ENCODE measurements at places on chromosomes 3 and 15.
A peak's percentile ranks its signal among the peaks of the same experiment; 100 is the strongest.

DNA sequence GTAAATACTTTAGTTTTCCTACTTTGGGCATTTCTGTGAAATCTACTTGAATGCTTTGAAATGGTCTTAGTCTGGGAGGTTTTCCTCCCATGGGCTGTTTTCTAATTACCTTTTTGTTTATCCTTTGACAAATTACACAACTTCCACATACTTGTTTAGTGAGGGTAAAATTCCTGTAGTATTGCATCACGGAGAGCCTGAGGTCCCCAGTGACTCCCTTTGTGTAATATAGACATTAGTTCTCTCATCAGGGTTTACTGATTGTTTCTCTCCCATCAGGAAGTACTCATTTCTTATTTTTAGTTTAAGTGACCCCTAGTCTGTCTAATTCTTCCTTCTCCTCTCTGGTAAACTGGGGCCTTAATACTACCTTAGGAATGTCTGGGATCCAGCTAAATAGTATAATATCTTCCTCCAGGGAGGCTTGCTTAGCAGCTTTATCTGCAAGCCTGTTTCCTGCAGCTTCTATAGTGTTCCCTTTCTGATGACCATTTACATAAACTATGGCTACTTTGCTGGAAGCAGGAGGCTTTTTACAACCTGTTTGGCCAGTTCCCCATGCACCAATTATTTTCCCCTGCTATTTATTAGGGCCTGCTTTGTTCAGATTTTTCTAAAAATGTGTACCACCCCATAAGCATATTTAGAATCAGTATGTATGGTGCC, 87.2 kb upstream of the XCR1 start:
- no peak for DNase-seq

GRCh38 chr3:46585799-46586693, 19.9 kb upstream of the LRRC2 start:
- no peak for DNase-seq

DNA sequence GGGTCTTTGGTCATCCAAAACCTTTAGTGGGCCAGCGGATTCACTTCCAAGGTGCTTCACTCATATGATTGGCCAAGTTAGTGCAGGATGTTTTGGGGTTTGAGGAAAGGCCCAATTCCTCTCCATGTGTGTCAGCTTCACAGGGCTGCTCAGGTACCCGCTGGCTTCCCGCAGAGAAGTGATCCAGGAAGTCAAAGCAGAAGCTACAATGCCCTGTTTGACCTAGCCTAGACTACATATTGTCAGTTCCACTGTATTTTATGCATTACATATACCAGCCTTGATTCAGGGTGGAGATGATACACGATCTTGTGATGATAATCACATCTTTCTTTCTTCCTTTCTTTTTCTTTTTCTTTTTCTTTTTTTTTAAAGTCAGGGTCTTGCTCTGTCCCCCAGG, 32.1 kb downstream of the PDE8A start:
- DNase-seq: no peak

DNA sequence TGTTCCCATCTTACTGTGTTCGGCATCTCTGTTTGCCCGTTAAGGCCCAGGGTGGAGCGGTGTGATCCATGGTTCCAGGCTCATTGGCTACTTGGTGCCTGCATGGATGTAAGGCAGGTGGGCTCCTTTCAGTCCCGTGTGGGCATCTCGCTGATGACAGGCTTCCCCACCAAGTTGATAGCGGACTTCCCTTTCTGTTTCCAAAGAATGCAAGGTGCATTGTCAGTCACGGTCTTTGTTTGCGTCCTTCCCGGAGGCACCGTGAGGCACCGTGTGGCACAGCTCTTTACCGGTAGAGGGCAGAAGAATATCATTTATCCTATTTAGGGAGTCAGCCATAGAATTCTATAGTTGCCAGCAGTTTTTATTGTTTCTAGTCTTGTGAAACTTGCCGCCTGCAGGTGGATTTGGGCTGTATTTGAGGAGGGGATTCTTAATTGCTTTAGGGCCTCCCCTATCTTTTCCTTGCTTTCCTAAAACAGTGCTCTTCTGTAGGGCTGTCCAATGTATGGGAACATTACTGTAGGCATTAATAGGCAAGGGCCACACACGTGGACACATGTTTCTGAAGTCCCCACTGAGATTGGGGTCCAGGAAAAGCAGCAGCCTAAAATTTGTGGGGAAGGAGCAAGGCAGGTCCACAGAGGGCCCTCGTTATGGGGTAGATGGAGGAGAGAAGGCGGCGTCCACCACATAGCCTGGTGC, 244.1 kb downstream of the SLCO3A1 start:
- peak; percentile 70 for DNase-seq

DNA sequence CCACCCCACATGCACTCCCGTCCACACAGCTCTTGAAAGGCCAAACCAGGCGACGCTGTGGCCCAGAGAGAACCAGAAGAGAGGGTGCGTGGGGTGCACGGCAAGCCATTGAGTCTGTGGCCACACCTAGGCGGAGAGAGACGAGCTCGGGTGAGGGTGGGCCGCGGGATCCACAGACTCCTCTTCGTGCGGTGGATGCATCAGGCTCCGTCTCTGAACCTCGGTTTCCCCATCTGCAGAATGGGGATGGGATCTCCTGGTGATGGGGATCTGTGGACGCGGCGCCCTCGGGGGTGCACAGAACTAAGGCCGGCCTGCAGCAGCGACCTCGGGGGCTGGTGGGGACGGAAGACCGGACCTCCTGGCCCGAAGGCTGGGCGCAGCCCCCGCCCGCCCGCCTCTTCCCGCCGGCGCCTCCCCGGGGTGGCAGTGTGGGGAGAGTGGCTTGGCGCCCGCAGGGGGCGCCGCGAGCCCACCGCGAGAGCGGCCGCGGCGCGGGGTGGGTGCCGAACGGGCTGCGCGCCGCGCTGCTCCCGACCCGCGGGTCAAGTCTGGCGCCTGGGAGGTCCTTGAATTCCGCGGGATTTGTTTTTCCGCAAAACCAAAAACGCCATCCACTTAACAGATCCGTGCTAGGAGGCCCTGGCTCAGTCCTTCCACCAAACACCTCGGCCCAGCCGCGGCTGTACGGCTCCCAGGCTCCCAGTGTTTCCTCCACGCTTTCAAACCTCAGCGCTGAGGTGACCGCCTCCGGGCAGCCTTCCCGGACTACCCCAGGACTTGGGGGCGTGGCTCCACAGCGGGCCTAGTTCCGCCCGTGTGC, 13.2 kb upstream of the ADPGK start:
- DNase-seq: peak; percentile 31

DNA sequence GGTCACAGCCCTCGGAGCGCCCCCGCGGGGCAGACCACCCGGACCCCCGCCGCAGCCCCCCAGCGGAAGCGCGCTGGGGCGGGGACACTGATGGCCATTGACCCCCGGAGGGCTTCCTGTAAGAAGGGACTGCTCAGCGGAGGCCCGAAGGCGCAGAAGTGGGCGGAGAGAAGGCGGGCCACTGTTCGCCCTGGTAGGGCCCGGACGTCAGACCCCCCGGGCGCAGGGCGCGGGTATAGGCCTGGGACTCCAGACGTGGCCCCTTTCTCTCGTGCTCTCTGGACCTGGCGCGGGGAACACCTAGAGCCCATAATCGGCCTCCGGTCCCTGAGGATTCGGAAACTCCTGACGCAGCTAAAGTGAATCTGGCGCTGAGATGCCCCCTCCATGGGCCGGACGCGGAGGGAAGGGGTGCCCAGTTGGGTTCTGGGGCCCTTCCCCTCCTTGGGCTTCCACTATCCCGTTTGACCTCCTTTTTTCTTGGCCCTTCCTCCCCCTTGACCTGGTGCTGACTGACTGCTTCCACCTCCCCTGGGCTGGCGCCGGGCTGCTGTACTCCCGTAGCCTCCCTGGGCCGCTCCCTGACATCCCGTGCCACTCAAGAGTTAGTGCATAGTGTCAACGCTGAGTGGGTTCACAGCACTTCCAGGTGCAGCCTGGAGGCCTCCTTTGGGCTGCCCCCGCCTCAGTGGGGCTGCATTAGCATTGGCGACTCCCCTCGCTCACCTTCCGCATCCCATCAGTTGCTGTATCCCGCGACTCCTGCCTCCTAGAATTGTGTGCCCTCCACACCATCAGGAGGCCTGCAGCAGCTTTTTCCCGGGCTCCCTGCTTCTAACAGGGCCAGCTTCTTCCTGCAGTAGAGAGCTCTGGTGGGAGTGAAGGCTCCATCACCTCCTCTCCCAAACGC, 694 bp downstream of the ABTB1 start:
- DNase-seq: no peak

- no peak for DNase-seq
Measured at GRCh38 chr15:76163457-76164295, 103.9 kb downstream of the TMEM266 start.

DNA sequence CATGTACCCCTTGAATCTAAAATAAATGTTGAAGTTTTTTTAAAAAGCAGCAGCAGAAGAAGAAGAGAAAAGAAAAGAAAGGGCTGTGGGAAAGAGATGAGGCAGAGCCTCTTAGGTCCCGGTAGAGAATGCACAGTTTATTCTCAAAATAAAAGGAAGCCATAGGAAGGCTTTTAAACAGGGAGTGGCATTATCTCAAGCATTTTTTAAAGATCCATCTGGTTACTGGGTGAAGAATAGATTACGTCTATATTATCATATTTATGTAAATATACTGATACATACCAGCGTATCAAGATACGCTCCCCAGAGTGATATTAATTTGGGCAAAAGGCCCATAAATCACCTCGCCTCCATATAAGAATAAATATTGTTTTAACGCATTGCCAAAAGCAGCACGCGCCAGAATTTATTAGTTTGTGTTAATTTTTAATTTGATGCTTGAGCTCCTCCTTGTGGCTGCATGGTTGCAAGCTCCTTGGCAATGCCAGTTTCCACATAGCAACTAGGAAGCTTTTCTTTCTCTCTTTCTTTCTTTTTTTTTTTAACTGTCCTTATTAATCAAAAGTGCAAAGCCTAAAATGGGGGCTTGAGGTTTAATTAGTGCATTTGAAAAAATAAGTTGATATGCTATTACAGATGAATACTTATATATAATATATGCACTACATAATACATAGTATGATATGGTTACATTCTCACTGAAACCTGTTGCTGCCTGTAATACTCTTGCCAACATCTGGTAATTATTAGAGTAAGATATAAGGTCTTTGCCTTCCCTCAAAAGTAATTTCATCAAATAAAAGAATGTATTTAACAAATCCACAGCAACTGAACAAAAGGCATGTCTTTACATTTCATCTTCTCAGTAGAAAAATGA, 242.8 kb upstream of the UBE2E2 start:
- peak; percentile 25 for DNase-seq

- DNase-seq: no peak
Measured at GRCh38 chr3:156142702-156143101, 22.3 kb downstream of the KCNAB1 start.

GRCh38 chr15:74531144-74531811, 9.7 kb upstream of the ARID3B start:
- DNase-seq: no peak

- DNase-seq: no peak
Measured at GRCh38 chr15:61752001-61752400, 308.2 kb downstream of the VPS13C start.

DNA sequence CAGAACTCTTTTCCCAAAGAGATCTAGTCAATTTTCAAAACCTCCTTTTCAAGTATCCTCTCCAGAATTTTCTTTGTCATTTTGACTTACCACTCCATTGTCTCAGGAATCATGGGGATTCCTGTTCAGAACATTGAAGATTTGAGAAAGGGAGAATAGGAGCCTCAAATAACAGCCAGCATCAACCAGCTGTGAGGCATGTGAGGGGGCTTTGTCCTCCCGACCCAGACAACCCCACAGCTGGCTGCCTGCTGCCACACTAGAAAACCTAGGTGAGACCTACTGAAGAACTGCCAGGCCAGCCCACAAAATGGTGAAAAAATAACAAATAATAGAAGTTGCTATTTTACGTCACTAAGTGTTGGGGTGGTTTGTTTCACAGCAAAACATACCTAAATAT, 5.9 kb upstream of the ARHGEF26 start:
- no peak for DNase-seq

- no peak for DNase-seq
Measured at GRCh38 chr3:71372911-71373637, 210.5 kb downstream of the FOXP1 start.

GRCh38 chr3:8499181-8499611, 2.4 kb upstream of the LMCD1 start:
- peak; percentile 97 for DNase-seq

DNA sequence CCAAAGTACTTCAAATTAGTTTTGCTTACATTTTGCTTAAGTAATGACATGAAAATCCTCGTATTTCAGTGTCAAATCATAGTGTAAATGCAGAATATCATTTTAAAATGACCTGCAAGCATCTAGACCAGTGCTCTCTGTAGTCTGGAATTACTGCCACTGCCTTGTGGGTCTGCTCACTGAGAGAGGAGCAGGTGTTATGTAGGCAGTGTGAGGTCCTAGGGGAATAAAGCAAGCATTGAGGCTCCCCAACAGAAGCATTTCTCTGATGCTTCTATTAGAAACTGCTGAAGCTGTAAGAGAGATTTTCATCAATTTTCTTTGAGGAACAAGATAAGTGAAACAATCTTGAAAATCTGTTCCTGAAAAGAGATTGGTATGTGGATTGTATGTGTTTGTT, 253.2 kb downstream of the BBX start:
- DNase-seq: no peak

DNA sequence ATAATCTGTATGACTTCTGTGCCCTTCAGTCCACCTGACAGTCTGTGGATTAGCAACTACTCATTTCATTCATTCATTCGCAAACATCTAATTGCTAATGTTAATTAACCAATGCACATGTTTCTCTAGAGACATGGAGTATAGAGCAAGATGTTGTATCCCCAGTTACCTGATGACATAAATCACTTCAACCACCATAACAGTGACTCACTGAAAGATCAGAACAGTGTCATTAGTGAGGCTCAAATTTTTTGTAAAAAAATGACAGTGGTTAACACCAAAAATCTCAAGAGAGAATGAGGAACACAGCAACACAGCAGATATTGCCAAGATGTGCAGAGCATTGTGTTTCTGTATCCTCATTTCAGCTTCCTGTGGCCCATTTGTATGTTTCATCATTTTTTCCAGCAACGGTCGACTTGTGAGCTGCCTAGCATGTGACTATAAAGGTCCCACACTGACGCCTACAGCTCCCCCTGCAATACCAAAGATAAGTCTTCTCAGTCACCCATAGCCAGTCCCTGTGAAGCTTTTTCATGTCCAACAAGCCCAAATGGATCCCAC, 3.7 kb upstream of the PLD1 start:
- DNase-seq: no peak

GRCh38 chr15:57994221-57995049, 71.1 kb downstream of the ALDH1A2 start:
- DNase-seq: no peak

GRCh38 chr15:46856839-46857502, 860.3 kb upstream of the SEMA6D start:
- DNase-seq: no peak

GRCh38 chr3:13415236-13415986, 4.7 kb downstream of the NUP210 start:
- DNase-seq: no peak

GRCh38 chr15:68640791-68641331, 62.1 kb downstream of the CORO2B start:
- DNase-seq: no peak

GRCh38 chr15:66151809-66152208, 101.7 kb downstream of the MEGF11 start:
- no peak for DNase-seq

- DNase-seq: no peak
Measured at GRCh38 chr3:16551342-16551976, 38.0 kb upstream of the RFTN1 start.
